Stimulated activated CD8-positive, alpha-beta memory T cell treated with anti-CD3 and anti-CD28 coated beads, Interleukin-15, amount 100 ng/mL, for 1 hour (primary cell): ENCODE measurements at places on chromosomes 13 and 19.

GRCh38 chr13:95535243-95535642 lies 17.3 kb upstream of the CLDN10 start:
- DNase-seq, result no peak

- DNase-seq, result no peak
Observed at GRCh38 chr19:23075031-23075733, 41.6 kb upstream of the ZNF730 start.

DNA sequence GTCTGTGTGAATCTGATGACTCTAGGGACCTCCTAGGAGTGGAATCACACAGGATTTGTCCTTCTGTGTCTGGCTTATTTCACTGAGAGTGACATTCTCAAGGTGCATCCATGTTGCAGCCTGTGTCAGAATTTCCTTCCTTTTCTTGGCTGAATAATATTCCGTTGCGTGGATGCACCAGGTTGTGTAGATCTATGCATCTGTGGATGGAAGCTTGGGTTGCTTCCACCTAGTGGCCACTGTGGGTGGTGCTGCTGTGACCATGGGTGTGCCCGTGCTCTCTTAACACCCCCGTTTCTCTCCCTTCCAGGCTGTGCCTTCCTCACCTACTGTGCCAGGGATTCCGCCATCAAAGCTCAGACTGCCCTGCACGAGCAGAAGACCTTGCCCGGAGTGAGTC lies 26.2 kb downstream of the CELF5 start:
- peak; percentile 26 for DNase-seq

DNA sequence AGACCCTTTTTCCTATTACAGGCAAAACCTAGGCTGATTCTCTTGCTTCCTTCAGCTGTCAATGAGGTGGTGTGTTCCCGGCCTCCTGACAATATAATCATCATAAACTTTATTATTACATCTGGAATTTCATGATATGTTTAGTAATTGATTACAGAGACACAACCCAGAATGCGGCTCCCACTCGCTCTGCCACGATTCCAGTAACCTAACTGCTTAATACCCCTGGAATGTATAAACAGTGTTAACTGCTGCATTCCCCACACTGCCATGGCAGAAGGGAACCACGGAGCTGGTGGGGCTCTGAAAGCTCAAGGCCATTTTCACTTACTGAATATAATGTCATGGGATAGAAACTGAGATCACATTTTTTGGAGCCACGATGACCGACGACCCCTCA lies 17.1 kb downstream of the TSHZ3 start:
- DNase-seq, result no peak

DNA sequence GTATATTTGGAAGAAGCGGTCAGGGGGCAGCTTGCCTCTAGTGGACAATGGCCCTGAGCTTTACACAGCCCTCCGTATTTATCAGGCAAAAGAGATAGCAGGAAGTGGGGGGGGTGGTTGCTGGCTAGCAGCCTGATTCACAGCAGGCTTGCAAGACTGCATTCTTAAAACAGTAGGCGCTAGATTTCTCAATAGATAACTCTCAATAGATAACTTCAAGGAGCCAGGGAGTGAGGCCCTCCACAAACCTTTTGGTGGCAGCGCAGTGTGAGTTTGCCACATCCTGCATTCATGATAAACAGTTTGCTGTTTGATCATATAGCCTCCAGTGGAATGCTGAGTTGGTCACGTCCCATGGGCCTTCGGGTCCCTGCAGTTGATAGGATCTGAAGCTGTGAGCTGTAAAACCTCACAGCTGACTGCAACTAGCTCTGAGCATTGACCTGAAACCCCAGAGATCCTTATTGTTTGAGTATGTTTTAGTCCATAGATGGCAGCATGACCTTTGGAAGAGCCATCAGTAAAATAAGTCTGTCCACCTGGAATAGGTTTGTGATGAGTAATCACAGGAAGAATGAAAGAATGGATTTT lies 12.2 kb downstream of the FPR3 start:
- no peak for DNase-seq

- no peak for DNase-seq
Observed at GRCh38 chr19:870963-871401, 11.5 kb downstream of the CFD start.

GRCh38 chr13:29446016-29446415 lies 149.5 kb downstream of the SLC7A1 start:
- no peak for DNase-seq

DNA sequence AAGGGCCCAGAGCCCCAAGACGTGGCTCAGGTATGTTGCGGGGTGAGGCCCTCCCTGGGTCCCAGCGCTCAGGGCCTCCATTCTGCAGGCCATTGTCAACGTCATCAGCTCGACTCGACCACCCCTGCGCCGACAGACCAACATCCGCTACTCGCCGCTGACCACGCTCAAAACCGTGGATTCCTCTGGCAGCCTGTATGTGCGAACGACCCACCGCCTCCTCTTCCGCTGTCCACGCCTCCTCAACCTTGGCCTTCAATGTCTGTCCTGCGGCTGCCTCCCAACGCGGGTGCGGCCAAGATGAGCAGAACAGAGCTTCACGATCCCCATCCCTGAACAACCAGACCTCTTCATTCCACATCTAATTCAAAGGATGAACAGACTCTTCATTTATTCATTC lies 8.2 kb downstream of the RDH8 start:
- DNase-seq, result no peak

DNA sequence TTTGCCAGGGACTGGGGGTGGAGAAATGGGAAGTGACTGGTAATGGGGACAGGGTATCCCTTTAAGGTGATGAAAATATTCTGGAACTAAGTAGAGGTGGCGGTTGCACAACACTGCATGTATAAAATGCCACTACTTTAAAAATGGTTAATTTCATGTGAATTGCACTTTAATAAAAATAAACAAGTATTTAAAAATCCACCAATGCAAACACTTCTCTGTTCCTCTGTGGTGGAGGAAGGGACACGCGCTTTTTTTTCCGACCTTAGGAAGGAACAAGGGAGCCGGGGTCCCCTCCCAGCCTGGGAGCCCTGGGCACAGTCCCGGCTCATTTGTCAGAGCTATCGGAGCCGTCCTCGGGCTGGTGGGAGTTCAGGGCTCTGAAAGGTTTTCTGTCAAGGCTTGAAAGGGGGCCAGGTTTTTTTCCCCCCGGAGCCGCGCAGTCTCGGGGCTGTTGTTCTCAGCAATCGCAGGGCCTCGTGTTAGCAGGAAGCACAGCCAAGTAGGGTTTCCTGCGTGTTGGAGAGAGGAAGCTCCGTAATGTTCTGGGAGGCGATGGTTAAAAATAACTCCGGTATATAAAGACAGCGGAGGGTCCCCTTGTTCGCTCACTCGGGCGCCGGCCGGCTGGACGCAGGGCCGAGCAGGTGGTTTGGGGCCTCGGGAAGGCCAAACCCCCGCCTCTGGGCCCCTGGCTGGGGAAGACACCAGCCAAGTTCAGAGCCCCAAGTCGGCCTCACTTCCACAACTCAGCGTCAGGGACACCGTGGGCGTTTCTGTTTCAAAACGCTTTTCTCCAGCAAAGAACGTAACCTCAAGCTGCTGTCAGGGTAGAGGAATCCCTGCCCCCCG lies 41.2 kb upstream of the KLF2 start:
- DNase-seq, result no peak
